ENCODE measurements at places on chromosomes 5 and 9.

DNA sequence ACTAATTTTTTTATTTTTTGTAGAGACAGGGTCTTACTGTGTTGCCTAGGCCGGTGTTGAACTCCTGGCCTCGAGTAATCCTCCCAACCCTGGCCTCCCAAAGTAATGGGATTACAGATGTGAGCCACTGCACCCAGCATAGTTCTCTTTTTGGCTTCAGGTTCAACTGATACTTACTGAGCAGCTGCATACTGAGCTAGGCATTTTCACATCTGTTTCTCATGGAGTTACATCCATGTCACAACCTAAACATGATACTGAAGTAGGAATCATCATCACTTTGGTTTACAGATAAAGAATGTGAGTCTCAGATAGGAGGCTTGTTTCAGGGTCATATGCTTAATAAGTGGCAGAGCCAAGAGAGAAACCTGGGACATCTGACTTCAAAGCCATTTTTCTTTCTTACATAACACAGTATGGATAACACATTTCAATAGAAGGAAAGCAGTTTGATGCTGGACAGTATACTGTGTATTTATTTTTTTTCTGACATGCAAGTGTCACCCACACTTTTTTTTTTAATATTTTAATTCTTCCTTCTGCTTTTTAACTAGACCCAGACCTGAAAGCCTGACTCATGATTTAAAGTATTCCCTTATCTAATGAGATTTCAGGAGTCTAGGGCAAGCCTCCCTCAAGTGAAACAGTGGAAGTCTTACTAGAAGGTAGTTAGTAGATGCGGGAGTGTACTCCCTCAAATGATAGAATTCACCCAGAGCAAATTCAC is 90.8 kb downstream of the HACD4 start:
- DNase-seq: no peak

DNA sequence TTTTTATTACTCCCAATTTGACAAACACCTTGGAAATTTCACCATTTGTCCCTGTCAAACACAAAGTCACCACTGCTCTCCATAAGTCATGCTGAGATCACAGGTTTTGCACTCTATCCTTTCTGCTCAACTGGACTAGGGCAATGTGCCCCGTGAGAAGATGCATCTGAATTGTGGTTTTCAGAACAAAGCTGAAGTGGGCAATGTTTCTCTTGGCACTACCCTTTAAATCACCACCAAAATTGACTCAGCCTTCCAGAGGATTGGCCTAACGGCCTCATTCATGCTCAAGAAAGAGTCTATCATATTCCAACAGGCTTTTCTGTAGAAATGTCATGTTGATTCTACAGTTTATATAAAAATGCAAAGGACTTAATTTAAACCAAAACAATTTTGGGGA is 81.0 kb upstream of the TRIO start:
- DNase-seq: no peak

- no peak for DNase-seq
These were observed 136.7 kb downstream of the FGF10 start for GRCh38 chr5:44252545-44252944.

DNA sequence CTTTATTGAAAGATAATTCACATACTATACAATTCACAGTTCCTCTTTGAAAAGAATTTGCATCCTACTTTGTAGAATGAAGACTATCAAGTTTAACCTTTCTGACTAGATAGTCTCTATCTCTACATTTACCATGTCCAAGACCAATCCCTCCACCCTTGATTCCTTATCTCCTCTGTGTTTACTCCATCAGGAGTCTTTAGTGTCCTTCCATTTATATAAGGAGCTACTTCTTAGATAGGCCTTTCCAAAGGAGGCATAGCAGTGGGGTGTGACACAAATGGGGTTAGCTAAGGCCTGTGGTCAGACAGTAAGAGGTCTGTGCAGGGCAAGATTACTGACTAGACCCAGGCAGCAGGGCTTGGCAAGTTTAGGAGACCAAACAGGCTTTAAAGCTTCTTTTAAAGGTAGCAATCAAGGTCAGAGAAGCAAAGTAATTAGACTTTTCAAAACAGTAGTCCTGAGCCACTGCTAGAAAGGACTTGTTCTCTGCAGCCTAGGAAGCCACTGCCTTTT is 11.1 kb upstream of the DMXL1 start:
- DNase-seq: no peak

DNA sequence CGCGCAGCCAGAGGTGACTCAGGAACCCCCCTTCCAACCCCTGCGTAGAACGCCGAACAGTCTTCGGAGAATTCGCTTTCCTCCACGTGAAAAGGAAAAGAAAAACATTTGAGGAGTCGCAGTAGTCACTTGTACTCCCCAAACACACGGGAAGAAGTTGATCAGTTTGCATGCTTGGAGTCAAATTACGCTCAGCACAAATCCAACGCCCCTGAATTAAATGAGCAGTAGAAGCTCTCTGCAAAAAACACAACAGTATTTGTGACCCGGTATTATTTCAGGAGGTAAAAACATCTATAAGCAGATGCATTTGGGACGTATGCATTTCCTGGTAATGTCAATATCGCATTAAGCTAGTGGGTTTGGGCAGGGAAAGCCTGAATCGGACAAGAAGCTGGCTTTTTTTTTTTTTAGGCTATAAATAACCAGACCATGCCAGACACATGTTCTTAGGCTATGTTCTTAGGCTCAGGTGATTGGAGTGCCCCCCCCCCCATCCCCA is 854 bp upstream of the ARL15 start:
- DNase-seq: no peak

GRCh38 chr5:179321206-179321987 is 23.9 kb downstream of the ADAMTS2 start:
- no peak for DNase-seq

DNA sequence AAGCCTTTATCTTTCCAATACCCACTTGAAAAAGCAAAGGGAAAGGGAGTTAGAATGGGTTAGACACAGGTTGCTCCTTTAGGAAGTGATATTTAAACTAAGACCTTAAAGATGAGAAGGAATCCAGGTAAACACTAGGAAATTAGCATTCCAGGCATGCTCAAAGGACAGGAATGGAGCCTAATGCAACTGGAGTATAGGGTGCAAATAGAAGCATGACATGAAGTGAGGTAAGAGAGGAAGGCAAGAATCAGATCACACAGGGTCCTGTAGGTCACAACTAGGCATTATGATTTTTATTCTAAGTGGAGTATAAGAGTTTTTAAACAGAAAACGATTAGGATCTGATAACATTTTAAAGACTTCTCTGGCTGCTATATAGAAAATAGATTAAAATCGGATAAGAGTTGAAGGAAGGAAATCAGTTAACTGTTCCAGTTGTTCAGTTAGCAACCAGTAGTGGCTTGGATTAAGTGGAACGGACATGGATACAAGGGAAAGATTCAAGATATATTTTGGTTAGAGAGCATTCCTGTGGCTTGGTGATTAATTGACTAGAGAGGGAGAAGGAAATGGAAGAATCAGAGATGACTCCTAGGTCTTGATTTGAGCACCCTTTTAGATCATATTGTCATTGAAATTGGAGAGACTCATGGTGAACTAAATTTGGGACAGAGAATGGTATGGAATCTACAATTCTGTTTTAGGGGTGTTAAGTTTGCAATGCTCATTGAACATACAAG is 95.9 kb downstream of the FBXO4 start:
- no peak for DNase-seq

GRCh38 chr5:134439210-134439654 is 27.6 kb upstream of the CDKN2AIPNL start:
- DNase-seq: peak; percentile 96

- no peak for DNase-seq
These were observed 201.1 kb downstream of the NNT start for GRCh38 chr5:43804041-43804440.

GRCh38 chr5:23614422-23614821 is 107.0 kb downstream of the PRDM9 start:
- no peak for DNase-seq

GRCh38 chr9:37921546-37922300 is 17.8 kb upstream of the SLC25A51 start:
- DNase-seq: no peak

DNA sequence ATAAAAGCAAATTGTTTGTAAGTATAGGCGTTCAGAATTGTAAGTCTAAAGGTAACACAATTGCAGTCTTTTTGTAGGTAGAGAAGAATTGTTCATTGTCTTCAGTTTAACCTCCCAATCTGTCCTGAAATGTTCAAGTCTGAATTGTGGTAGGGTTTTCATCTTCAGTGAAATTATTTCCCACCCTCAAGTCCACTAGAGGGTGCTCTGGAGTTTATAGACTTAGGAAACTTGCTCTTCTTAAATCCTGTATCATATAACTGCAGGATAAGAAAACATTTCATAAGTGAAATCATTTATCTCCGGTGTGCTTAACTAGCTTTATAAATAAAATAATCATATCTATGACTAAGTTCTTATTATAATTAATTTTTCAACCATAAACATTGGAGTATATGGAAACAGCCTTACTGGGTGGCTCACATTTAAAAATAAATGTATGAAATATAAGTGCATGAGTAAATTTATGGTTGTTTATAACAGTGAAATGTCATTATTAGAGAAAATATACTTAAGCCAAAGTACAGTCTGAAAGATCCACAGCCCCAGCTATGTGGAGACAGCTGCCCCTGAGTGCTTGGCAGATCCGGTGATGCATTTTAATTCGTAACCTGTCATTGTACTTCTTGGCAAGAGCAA is 182.4 kb upstream of the OTULINL start:
- DNase-seq: no peak

- no peak for DNase-seq
These were observed 66.4 kb downstream of the SETX start for GRCh38 chr9:132288361-132288760.
